Uterus (tissue), 4 donors: ENCODE measurements at places on chromosomes 1 and 21. TPM values are rescaled to one million over a fixed set of nuclear protein-coding genes. Genes with fewer than 3 reads are reported as not detected.

GNB1 gene
- 91.2 TPM for total RNA-seq

BACE2 gene
- 86.0 TPM for total RNA-seq

CENPF gene
- 0.67 TPM for total RNA-seq

TMEM200B gene
- total RNA-seq: 39.7 TPM

KLHL17 gene
- total RNA-seq: 1.8 TPM

ETV3L gene
- total RNA-seq: not detected

IL20 gene
- total RNA-seq: 40.6 TPM

GRCh38 chr1:248045209-248045608, 1.4 kb upstream of the OR2L3 start:
- no peak for DNase-seq

DNA sequence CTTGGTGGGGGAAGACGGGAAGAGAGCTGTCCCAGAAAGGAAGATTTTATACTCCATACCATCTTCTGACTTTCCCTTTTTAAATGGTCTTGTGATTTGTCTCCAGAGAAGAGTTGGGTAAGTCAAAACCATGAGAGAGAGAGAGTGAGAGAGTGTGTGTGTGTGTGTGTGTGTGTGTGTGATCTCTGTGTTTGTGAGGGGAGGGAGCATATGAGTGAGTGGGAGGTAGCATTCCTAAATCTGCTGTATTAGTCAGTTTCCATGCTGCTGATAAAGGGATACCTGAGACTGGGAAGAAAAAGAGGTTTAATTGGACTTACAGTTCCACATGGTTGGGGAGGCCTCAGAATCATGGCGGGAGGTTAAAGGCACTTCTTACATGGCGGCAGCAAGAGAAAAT, 102.0 kb upstream of the VANGL1 start:
- no peak for DNase-seq

DNA sequence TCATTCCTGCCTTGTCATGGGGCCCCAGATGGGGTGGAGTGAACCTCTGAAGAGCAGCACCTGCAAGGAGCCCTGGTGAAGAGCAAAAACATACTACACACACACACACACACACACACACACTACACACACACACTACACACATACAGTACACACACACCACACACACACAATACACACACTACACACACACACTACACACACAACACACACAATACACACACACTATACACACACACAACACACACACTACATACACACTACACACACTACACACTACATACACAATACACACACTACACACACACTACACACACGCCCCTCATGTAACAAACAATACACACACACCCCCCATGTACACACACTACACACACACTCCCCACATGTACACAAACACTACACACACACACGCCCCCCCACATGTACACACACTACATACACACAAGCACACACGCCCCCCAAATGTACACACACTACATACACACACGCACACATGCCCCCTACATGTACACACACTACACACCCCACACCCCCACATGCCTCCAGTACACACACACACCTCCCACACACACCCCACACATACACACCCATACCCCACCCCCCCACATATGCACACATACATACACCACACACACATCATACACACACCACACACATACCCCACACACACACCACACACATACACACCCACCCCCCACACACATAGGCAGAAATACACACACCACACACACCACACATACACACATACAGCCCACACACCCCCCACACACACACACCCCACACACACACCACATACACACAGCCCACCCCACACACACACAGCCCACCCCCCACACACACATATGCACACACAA, 9.3 kb downstream of the SLC2A5 start:
- no peak for DNase-seq

- DNase-seq: no peak
Measured at GRCh38 chr1:223479718-223480425, 86.7 kb downstream of the CCDC185 start.

DNA sequence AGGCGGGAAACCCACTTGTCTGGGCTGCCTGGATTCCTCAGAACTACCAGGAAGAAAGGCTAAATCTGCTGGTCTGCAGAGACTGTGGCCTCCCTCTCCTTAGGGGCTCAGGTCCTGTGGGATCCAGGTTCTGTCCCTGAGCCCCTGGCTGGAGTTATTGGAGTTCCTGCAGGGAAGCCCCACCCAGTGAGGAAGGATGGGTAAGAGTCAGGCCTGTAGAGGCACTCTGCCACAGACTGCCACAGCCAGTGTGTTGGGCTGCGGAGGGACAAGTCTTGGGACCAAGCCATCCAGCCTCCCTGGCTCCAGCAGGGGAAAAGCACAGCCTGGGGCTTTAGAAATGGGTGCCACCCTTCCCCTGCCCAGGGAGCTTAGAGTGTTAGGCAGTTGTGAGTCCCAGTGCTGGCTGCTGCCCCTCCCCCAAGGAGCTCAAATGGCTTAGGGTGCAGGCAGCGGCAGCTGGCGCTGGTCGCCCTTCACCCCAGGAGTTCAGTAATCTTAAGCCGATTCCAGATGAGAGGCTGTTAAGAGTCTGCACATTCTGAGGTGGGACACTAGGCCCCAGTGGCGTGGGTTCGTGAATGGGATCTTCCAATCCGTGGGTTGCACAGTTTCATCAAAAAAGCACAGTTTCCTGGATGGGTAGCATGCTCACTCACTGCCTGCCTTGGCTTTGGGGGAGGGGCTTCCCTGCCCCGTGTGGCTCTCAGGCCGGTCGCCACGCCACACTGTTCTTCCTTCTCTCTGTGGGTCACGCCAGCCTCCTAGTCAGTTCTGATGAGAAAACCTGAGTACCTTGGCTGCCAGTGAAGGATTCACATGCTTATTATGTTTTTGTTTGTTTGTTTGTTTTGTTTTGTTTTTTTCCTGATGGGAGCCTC, 57.6 kb upstream of the FMO3 start:
- DNase-seq: no peak

DNA sequence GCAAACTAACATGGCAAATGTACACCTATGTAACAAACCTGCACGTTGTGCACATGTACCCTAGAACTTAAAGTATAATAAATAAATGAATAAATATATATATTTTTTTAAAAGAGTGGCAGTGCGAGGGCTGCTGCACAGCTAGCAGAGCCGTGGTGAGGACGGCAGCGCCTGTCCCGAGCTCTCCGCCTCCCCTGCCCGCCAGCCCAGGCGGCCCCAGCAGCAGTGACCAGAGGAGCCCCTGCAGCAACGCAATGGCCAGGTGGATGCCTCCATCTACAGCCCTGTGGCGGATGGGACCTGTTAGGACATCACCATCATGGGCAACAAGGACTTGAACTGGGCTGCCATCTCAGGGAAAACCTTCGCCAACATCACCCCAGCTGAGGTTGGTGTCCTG, 351.9 kb downstream of the FAM72C start:
- DNase-seq: no peak

DNA sequence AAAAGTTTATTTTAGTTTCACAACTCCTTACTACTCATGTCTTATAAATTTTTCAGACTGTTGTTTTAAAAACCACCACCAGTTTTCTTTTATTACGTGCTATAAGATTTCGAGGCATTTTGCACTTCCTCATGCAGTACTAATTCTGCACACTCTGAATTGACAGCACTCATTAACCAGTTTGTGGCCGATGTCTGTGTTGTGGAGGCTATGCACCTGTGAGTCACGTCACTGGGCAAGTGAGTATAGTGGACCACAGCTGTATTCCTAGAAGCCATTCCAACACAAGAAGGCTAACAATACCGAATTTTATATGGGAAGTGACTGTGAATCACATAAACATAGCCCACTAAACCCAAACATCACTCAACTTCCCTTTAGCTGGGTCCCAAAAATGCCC, 21.0 kb upstream of the SPATA6 start:
- DNase-seq: no peak

DNA sequence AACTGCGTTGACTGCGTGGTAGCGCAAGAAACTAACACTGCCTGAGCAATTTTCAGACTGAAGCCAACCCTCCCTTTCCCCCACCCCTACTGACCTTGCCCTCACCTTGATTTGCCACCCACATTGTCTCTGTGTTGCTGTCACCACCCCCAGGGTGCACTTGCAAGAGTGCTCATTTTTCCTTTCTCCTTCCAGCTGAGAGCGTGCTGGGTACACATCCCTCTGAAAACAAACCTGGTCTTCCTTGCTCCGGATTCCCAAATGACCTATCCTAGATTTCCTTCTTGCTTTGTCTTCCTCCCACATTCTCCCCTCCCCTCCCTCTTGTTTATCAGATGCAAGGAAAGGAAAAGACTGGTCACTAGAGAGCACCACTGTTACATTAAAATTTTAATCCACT, 24.2 kb downstream of the MPZ start:
- DNase-seq: no peak

- no peak for DNase-seq
Measured at GRCh38 chr1:151774256-151774922, 11.1 kb upstream of the MRPL9 start.

GRCh38 chr1:44929531-44929930, 56.9 kb downstream of the EIF2B3 start:
- no peak for DNase-seq
